ENCODE measurements at places on chromosomes 5 and 9.

- no peak for DNase-seq
Measured at GRCh38 chr5:116046823-116047222, 14.6 kb downstream of the ARL14EPL start.

- no peak for DNase-seq
Measured at GRCh38 chr9:33750307-33750838, 45.0 kb upstream of the PRSS3 start.

DNA sequence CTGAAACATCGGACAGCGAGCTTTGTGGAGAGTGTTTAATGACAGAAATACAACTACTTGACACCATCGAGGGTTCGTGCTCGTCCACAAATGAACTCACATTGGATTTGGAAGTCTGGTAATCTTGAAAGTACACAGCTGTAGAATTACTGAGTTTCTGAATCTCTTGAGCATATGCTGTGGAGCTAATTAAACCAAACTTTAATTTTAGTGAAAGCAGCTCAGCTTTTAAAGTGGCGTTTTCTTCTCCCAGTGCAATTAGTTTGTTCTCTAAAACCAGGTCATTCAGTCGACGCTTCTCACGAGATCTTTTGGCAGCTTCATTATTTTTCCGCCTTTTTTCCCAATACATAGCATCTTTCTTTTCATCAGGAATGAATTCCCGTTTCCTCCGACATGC lies 13.5 kb downstream of the NFIL3 start:
- DNase-seq = no peak

- DNase-seq = peak; percentile 99
Measured at GRCh38 chr9:127574072-127574993, 37.7 kb upstream of the STXBP1 start.

GRCh38 chr5:10445352-10445751 lies 3.7 kb downstream of the ROPN1L start:
- DNase-seq = no peak

- DNase-seq = no peak
Measured at GRCh38 chr5:94623877-94624276, 5.4 kb downstream of the SLF1 start.

- no peak for DNase-seq
Measured at GRCh38 chr5:96226941-96227552, 206.0 kb downstream of the PCSK1 start.

- DNase-seq = no peak
Measured at GRCh38 chr5:92444888-92445287, 1061.8 kb upstream of the ARRDC3 start.

- no peak for DNase-seq
Measured at GRCh38 chr5:99553211-99553810, 624.5 kb upstream of the CHD1 start.

DNA sequence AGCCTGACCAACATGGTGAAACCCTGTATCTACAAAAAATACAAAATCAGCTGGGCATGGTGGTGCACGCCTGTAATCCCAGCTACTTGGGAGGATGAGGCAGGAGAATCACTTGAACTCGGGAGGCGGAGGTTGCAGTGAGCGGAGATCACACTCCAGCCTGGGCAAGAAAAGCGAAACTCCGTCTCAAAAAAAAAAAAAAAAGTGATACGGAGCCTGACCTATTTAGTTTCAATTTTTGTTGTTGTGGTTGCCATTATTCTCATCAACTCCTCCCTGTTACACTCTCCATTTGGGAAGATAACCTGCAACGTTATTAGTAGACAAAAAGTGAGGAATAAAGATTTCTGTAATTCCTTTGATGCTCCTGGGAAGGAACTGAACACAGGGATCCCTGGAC lies 1.3 kb downstream of the STOM start:
- no peak for DNase-seq

- no peak for DNase-seq
Measured at GRCh38 chr5:54024466-54024865, 285.9 kb downstream of the ARL15 start.

DNA sequence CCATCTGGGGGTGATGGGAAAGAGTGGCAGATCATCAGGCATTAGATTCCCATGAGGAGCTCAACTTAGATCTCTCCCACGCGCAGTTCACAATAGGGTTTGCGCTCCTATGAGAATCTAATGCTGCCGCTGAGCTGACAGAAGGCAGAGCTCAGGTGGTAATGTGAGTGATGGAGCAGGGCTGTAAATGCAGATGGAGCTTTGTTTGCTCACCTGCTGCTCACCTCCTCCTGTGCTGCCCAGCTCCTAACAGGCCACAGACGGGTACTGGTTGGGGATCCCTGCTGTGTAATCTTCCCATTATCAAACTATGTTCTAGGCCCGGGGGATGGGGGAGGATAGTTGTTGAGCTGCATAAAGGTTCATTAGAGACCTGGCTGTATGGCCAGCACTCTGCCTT lies 58.4 kb downstream of the UGCG start:
- DNase-seq = peak; percentile 77

- DNase-seq = no peak
Measured at GRCh38 chr5:108320231-108320630, 61.7 kb downstream of the FBXL17 start.

DNA sequence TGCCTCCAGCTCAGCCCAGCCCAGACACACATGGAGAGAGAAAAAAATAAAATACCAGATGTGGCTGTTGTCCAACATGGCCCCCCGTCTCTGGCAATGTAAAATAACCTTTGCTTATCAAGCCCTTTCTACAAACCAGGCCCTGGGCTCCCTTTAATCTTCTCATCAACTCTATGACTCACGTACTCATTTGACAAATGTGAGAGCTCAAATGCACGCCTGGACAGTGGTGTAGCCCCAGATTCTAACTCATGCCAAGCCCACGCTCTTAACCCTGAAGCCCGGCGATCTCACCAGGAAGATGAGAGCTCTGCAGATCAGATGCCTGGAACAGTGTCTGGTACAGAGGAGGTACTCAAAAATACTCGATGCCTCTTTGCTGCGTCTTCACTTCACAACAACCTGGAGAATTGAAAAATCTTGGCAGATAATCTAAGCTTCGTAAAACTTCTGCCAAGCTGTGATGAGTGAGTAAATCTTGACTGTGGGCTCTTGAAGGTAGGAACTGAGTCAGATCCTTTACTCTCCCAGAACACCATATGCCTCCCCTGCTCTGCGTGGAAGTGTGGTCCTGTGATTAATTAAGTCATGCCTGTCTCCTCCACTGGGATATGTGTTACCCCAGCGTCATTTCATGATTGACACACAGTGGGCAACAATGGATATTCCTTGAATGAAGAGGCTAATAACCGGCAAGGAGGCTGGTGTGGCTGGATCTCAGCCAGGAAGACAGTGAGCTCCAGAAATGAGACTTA lies 102.0 kb upstream of the FSTL4 start:
- DNase-seq = no peak

DNA sequence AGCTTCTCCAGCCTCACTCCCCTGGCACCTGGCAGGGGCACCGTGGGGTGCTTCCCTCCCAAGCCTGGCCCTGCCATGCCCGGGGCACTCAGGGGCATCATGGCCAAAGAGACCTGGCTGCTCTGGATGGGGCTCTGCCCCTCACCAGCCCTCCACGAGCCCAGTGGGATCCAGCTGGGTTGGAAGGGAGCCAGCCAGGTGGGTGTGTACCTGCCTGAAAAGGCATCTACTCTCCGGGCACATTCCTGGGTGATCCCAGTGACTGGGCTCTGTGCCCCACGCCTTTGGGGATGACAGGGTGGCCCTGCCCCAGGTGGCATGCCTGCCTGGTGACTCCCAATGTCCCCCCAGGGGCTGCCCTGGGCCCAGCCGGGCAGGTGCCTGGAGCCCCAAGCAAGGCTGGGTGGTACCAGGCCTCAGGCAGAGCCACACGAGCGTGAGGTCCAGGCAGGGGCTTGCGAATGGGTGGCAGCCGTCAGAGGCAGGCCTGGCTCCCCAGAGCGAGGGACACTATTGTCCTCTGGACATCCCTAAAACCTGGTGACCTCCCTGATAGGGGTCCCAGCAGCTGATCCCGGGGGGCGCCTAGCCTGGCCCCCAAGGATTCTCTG lies 777 bp downstream of the GPSM1 start:
- DNase-seq = no peak

- no peak for DNase-seq
Measured at GRCh38 chr9:133838859-133839507, 100.8 kb upstream of the SARDH start.

DNA sequence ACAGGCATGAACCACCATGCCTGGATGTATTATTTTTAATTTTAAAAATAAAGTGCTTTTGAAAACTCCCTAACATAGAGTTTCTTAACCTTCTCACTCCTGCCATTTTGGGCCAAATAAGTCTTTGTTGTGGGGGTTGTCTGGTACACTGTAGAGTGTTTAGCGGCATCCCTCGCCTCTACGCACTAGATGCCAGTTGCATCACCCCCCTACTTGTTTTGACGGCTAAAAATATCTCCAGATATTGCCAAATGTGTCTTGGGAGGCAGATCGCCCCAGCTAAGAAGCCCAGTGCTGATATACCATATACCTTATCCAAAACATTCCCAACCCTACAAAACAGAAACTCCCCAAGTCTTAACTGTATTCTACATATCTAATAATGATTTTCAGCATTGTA lies 54.6 kb downstream of the SCAI start:
- DNase-seq = no peak

GRCh38 chr5:1930880-1931603 lies 48.3 kb upstream of the IRX4 start:
- no peak for DNase-seq

- DNase-seq = no peak
Measured at GRCh38 chr9:93649610-93650261, 73.4 kb downstream of the PHF2 start.

DNA sequence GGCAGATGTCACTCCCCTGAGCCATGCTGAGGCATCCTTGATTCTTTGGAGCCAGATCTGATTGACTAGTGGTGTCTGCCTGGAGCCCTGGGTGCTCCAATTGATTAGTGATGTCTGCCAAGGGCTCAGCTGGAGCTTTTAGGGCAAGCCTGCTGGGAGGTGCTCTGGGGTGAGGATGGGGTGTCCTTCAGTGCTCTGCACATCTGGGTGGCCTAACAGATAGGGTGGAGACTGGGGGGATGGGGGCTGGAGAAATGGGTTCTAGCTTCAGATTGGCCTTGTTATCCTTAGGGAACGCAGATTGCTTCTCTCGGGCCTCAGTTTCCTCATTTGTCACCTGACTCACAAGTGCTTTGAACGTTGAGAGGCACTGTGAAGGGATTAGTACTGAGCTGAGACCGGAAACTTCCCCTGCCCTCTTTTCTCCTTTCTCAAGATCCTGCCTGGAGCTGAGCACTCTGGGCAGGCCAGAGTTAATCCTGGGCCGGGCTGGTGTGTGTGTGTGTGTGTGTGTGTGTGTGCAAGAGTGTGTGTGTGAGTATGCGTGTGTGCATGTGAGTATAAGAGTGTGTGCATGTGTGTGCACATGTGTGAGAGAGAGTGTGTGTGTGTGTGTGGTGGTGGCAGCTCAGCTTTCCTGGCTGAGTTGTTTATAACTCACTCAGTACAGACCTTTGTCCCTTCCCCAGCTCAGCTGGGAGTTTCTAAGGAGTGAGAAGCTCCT lies 5.6 kb upstream of the IER5L start:
- no peak for DNase-seq

DNA sequence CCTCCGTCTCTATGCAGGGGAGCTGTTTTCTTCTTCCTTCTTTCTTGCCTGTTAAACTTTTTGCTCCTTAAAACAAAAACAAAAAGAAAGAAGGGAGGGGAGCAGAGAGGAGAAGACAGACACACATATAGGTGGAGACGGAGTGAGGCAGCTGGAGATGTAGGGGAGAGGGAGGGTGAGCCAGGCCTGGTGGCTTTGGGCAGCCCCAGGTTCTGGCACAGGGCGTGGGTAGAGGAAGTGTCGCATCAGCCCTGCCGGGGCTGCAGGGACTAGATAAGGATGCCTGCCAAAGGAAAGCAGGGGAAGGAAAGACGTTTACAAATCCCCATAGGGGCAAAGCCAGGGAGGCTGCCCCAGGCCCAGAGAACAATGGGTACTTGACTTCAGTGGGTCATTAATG lies 38.7 kb upstream of the PTGS1 start:
- no peak for DNase-seq

- no peak for DNase-seq
Measured at GRCh38 chr9:127534931-127535330, 77.1 kb upstream of the STXBP1 start.

DNA sequence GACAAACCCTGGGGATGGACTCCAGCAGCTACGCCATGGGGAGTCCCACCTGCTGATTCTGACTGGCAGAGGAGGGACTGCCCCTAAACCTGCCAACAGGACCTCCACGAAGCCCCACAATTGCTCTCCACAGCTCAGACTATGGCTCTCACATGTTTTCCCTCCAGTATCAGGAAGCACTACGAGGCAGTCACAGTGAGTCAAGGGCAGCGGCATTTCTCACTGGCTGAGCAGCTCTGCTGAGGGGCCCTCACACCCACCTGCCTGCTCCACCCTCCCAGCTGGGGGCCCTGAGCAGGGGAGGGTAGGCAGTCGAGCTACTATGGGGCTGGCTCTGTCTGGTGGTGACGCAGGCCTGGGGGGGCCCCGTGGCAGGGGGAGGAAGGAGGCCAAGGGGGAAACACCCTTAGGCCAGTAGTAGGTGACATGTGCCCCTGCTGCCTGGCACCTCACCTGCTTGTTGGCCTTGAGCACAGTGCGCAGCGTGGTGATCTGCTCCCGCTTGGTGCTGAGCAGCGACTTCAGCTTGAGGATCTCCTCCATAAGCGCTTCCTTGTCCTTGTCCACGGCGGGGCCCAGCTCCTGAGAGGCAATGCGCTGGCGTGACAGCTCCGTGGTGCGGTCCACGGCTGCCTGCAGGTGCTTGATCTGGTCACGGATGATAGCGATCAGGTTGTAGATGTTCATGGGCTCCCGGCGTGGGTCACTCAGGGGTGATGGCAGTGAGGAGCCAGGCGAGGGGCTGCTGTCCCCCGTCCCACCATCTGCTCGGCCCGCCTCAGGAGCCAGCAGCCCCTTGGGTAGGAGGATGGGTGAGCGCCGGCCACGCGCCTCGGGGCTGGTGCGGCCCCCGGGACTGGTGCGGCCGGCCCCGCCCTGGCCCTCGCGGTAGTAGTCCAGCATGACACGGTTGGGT lies 46.3 kb downstream of the BICD2 start:
- DNase-seq = no peak

- DNase-seq = peak; percentile 60
Measured at GRCh38 chr5:35003018-35003957, 44.5 kb downstream of the AGXT2 start.

- DNase-seq = no peak
Measured at GRCh38 chr9:34371886-34372466, 4.7 kb downstream of the MYORG start.

GRCh38 chr5:132063090-132063911 lies 2.8 kb downstream of the IL3 start:
- DNase-seq = no peak

DNA sequence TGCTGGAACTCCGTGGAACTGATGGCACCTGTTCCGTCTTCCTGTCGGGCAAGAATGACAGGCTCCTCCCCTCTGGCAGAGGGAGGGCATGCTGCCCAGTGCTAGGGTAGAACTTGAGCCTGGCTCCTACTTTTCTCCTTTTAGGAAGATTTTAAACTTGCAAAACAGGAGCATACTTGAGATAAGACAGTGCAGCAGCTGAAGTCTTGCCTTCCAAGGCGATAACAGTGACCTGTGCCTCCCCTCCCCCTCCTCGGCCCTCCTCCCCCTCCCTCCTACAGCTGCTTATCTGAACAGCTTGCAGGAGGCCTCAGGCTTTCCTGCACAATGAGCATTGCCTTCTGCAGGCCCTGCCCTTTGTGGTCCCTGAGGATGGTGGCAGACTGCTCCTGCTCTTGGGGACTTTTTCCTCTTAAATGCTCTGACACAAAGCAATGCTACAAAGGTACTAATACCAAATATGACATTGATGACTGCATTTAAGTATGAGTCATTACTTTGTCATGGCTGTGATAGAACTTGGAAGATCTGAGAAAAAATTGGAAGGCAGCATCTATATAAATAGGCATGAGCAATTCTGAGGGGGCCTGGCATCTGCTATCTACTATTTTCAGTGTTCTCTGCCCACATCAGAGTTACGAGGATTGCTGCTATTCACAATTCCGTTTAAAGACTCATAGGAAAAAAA lies 2.0 kb downstream of the GADD45G start:
- peak; percentile 46 for DNase-seq

All from NCI-H2029 treated with DMSO at 0.1 percent for 48 hours (cell line).